ENCODE measurements at places on chromosomes 16 and 17. TPM values are rescaled to one million over a fixed set of nuclear protein-coding genes. Genes with fewer than 3 reads are reported as not detected.

TNFRSF17 gene
- total RNA-seq, result not detected

LRRC37A gene
- 2.1 TPM for total RNA-seq

GINS2 gene
- total RNA-seq, result 21.0 TPM

XAF1 gene
- total RNA-seq, result 20.5 TPM

CBFA2T3 gene
- not detected for total RNA-seq

NKD1 gene
- total RNA-seq, result under 0.01 TPM

VAT1L gene
- 18.7 TPM for total RNA-seq

TMEM106A gene
- 3.5 TPM for total RNA-seq

FZD2 gene
- total RNA-seq, result 11.2 TPM

ORC6 gene
- 23.1 TPM for total RNA-seq

MT1F gene
- 0.22 TPM for total RNA-seq

MAPT gene
- total RNA-seq, result 0.75 TPM

SMPD3 gene
- 0.12 TPM for total RNA-seq

PTX4 gene
- 0.11 TPM for total RNA-seq

BAIAP3 gene
- 0.33 TPM for total RNA-seq

KIF19 gene
- not detected for total RNA-seq

KRT24 gene
- not detected for total RNA-seq

KCNH4 gene
- not detected for total RNA-seq

SLC35G6 gene
- not detected for total RNA-seq

ZSWIM7 gene
- total RNA-seq, result 17.5 TPM

SPNS3 gene
- not detected for total RNA-seq

GINS3 gene
- total RNA-seq, result 2.7 TPM

OTOP2 gene
- not detected for total RNA-seq

TMC6 gene
- 0.11 TPM for total RNA-seq

ABCC11 gene
- 0.11 TPM for total RNA-seq
